NCI-H187 (cell line): ENCODE measurements at places on chromosomes 3 and 15.

GRCh38 chr3:23761440-23761896, 44.3 kb upstream of the UBE2E1 start:
- no peak for DNase-seq

DNA sequence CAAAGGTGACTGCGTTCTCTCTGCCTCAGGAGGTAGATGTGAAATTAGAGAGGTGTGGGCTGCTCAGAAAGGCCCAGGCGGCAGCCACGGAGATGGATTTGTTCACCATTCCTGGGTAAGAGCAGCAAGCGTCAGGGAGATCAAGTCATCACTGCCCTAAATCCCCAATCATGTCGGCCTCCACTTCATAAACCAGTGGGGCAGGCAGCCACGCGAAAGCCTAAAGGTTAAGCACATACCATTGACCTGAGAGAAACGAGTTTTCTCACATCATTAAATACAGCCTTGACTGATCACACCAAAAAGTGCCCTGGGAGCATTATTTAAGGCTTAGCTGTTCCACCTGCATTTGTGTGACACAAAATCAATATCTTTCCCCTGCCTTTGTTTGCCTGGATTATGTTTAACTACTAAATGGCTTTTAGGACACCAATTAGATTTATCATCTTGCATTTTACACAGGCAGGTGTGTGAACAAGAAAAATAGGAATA, 50.7 kb upstream of the FOXB1 start:
- peak; percentile 56 for DNase-seq

GRCh38 chr3:56932866-56933265, 127.6 kb upstream of the SPATA12 start:
- DNase-seq = no peak

DNA sequence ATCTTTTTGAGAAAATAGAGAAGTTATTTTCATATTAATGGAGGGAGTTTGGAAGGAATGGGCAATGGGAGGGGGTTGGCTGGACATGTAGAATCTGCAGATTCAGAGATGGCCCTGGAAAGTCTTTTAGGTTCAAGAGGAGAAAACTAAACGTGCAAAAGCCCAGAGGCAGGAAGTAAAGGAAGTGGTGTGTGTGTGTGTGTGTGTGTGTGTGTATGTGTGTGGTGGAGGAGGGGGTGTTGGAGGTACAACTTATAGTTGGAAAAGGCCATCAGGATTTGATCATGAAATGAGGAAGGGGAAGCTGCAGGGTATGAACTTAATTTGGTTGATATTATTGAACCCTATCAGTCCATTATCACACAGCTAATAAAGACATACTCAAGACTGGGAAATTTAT, 5.6 kb upstream of the LPP start:
- no peak for DNase-seq

- DNase-seq = no peak
Measured at GRCh38 chr3:156371701-156372100, 183.2 kb downstream of the SSR3 start.

DNA sequence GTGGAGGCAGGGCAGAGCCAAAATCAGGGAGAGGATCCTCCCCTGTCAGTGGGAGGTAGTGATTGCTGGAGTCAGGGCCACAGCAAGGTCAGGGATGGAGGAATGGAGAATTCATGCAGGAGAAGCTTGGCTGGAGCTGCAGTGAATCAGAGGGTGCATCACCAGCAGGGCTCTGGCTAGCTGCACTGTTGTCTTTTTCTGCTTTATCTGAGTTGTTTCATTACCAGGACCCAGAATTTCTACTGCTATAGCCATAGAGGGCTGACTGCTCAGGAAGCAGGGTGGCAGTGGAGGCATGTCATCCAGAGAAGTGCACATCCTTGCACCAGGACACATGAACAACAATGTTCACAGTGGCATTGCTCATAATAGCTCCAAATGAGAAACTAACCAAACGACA, 113.5 kb upstream of the GALNT15 start:
- DNase-seq = no peak

DNA sequence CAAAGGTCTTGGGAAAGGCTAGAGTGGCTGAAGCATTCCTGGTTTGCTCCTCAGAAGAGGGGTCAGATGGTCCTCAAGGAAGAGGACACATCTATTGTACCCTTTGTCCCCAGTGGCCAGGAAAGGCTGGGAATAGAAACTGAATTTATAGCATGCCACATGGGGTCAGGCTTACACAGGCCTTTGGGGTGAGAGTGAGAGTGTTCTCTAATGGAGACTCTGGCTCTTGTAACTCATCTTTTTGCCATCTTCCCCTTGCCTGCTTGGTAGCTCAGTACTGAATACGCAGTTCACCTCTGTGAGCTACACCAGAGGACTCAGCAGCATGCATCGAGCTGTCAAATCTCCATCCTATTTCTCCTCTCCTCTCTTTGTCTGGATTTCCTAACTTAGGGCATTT, 87.5 kb downstream of the ATP2B2 start:
- DNase-seq = no peak

DNA sequence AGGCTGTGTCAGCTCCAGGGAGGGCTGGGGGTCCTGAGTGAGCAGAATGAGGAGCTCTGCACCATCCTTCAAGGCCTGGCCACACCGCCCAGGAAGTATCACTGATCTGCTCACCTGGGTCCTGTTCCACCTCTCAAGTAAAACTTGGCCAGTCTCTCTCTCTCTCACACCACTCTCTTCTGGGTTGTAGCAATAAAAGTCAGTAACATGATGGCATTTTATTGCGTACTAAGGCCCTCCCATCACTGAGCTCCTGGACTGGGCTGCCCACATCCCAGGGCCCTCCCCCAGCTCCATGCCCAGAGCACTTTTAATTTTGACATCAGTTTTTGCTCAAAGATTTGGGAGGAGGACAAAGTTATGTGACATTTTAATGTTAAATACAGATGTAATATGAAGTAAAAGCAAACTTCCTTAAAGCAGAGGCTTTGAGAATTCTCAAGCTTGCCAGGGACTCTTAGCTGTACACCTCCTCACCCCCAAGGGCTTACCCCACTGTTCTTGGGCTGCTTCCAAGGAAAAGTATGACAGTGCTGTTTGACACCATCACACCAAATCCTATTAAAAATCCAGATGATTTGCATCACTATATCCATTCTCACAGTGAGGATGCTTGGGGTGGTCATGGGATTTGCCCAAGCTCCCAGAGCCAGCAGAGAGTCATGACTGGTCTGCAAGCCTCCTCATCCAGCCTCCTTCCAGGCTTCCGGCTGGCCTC, 105.1 kb upstream of the SLCO2A1 start:
- DNase-seq = no peak

- DNase-seq = peak; percentile 9
Measured at GRCh38 chr3:167941234-167941995, 154.3 kb downstream of the GOLIM4 start.

DNA sequence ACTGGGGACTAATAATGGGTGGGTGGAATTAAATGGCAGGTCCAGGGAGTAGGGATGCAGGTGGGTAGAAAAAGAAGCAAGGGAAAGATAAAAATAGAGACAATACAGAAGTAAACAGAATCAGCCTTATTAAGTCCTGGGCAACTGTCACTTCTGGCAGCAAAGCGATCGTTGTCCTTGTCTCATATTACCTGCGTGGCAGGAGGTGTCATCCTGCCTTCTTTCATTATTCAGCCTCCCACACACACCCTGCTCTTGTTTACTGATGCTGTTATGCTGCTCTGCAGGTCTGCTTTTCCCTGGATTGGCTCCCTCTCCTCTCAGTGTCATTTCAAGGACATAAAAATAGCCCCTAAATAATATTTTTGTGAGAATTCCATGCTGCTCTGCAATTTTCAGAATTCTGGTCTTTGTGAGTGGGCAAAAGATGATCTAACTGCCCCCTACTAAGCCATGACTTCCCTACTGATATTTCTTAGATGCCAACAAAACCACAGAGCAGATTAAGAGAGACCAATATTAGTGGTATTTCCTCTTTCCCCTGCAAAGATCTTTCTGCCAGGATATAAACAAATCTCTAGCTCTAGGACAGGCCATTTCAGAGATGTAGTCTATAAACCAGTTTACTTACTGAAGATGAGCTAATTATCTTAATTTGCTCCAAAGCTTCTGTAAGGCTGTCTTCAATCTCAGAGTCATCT, 8.5 kb downstream of the VEPH1 start:
- no peak for DNase-seq

- no peak for DNase-seq
Measured at GRCh38 chr3:107892955-107893624, 197.7 kb downstream of the CD47 start.

GRCh38 chr3:53672981-53673380, 173.2 kb downstream of the CHDH start:
- DNase-seq = no peak

DNA sequence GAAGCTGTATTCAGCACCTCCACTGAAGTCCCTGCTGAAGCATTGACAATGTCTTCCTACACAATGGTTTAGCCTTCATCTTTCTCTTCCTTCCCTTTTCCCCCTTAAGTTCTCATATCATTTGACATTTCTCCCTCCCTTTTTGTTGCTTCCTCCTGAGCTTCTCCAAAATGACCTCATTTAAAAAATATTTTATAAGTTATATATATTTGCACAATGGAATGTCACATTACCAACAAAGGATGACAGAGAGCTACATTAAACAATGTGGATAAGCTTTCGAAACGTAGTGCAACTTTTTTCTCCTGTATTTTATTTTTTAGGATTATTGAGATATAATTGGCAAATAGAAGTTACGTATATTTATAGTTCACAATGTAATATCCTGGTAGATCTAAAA, 13.2 kb upstream of the DLG1 start:
- no peak for DNase-seq

DNA sequence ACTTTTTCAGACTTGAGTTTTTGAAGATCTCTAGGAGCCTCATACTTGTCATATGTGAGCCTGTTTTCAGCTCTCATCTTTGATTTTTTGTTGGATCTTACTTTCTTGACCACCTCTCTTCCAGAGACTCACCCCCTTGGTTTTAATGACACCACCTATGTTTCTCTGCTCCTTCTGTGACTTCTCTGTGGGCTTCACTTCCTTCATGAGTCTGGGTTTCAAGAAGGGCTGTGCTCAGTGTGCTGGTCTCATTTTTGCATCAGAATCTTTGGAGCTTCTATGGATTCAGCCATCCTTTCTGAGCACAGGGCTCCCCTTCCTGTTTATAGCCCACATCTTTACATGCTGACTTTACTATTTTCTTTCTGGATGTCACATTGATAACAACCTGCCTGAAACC, 17.7 kb downstream of the PPM1L start:
- no peak for DNase-seq

DNA sequence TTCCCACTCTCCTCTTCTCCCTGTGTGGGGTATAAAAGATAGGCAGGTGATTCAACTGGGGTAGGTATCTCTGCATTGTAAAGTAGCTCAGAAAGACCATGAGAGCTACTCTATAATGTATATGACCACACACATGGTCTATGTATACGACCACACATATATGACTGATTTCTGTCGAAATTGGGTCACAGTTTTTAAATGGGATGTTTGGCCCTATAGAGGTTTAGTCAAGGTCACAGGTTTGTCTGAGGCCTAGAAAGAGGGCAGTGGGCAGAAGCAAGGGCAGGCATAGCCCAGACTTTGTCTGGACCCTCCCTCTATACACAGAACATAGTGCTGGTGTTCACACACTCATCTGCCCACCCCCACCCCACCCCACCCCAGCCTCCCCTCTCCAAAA, 4.4 kb downstream of the LAMP3 start:
- no peak for DNase-seq

DNA sequence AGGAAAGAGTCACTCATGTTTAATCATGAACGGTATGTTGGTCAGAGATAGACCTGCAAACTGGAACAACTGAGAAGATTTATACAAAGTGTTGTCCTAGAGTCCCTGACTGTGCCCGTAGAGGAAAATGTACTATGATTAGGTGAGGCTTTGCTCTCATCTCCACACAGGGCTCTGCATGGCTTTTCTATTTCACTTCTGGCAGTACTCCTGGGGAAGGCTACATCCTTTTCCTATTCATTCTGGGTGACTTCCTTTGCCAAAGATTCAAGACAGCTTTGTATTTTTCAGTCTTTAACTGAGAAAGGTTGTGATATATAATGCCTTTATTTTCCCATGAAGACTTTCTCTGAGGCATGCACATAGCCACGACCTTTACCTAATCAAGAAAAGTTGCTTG, 414.7 kb downstream of the ZBTB20 start:
- no peak for DNase-seq
